RWPE2 (cell line): ENCODE measurements at places on chromosomes 11 and 22.

GRCh38 chr22:22907551-22908494, 20.2 kb downstream of the IGLL5 start:
- no peak for DNase-seq

DNA sequence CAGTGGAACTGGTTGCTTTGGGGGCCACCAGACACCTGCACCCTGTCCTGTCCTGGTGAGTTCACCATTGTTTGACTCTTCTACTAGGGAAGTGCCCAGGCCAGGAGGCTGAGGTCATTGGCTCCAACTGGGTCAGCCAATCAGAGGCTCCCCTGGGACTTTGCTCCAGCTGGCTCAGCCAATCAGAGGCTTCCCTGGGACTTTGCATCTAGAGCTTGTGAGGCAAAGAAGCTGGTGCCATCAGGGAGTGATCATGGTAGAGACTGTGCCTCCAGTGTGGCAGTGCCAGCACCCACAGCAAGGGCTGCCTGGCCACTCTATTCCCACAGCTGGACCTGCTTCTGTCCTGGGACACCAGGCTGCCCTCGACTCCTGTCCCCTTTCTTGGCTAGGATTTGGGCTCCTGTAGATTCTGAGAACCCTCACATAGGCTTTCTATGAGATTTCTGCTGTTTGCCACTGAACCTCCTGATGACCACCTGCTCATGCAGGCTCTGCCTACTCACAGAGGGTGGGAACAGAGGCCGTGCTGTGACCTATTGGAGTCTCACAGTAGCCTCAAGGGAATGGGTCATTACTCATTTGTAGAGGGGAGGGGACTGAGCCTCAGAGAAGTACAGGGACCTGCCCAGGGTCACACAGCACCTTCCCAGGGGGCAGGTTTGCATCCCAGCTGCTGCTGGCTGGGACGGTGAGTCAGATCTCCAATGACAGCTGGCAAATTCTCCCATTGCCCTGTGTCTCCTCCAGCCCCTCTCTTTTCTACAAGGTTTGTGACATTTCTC, 59.2 kb upstream of the SHISAL1 start:
- DNase-seq = peak; percentile 11

DNA sequence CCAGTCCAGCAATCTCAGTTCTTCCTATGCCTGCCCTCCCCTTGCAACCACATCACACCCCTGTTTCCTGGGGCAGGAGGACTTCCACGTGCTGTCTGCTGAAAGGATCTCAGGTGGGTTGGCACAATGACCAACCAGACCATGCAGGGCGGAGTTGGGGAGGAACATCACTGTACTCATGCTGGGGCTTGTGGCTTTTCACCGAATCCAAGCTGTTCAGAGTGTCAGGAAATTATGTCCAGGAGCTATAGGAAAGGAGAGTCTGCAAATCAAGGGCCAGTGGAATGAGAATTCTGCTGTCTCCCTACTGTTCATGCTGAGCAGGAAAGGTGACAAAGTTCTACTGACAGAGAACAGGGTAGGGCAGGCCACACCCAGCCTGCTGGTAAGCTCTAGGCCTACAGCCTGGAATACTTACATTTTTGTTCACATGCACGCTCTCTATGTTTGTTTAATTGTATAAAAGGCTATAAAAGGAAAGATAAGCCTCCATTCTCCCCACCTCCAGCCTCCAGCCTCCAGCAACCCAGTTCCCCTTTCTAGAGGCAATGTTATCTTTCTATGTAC, 1.7 kb upstream of the PLAAT2 start:
- DNase-seq = no peak

DNA sequence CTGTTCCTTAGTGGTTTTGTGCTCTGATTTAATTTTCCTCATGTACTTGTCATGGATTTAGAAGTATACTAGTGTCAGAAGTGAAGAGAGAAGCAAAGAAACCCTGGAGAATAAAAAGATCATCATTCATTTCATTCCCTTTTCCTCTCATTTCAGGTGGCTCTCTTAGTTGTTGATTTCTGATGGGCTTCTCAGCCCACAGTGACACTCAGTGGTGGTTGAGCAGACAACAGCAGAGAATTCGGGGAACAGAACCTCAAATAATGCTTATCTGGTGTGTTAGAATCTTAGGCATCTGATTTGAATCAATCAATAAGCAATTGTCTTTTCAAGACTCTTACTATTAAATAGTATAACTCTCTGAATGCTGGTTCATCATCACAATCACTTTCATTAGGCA, 1289.4 kb downstream of the FAM181B start:
- DNase-seq = no peak

DNA sequence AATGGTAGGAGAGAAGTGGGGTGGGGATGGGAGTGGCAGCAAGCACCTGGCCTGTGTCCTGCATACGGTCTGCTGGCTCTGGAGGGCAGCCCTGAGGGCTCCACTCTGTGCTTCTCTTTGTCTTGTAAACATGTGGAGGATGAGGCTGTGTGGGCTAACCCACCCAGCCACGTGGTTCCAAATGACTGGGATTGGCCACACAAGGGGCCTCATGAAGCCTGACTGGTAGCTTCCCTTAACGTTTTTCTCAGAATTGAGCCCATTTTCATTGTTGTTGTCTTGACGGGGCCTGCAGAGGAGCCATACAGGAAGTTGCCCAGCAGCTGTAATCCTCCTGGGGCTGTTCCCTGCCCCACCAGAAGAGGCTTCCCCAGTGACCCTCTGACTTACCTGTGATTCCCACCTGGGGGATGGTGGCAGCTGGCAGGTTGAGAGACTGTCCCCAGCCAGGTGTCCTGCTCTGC, 18.0 kb downstream of the DERL3 start:
- DNase-seq = no peak

DNA sequence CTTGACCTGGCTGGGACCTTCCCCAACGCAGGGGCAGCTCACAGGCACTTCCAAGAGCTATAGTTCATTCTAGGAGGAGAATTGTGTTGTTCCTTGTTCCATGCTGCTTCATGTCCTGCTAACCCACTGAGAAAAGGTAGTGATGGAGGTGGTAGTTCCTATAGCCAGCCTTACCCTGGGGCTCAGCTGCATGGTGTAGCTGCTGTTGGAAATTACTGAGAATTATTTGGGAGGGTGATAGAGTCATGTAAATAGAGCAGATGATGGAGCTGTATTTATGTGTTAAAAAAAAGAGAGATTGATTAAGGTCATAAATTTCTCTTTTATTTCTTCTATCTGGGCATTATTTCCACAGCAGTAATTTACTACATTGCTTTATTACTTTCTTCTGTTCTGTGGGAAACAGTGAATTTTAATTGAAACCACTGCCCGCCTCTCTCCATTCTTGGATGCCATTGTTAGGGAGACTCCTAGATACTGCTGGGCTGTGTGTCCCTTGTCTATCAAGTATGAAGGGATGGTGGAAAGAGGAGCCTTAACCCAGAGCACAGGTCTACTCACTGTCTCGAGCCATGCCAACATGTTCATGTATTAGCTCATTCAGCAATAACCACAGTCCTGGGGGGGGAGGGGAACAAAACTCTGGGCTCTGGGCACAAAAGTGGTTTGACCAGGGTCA, 309.2 kb downstream of the FAT3 start:
- DNase-seq = no peak

- DNase-seq = no peak
These were observed 77.8 kb downstream of the BUD13 start for GRCh38 chr11:116694815-116695590.
